ENCODE measurements at places on chromosomes 7 and 10.
A peak's percentile ranks its signal among the peaks of the same experiment; 100 is the strongest.

DNA sequence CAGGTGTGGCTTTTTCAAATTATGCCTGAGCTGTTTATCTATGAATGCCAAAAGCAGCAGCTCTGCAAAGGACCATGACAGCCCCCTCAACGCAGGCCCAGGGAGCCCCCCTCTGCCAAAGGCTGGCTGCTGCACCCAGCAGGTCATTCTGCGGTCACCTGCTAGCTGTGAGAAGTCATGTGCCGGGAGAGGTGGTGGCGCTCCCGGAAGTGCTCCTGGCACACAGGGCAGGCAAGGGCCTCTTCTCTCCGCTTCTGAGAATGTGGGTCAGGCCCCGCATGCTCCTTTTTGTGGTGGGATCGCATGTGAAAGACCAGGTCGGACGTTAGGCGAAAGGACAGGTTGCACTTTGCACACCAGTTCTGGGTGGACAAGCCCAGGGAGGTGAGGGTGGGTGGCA is 16.4 kb downstream of the ZNF488 start:
- DNase-seq, result no peak

- no peak for DNase-seq
These were observed 53.7 kb upstream of the CD36 start for GRCh38 chr7:80584778-80585177.

DNA sequence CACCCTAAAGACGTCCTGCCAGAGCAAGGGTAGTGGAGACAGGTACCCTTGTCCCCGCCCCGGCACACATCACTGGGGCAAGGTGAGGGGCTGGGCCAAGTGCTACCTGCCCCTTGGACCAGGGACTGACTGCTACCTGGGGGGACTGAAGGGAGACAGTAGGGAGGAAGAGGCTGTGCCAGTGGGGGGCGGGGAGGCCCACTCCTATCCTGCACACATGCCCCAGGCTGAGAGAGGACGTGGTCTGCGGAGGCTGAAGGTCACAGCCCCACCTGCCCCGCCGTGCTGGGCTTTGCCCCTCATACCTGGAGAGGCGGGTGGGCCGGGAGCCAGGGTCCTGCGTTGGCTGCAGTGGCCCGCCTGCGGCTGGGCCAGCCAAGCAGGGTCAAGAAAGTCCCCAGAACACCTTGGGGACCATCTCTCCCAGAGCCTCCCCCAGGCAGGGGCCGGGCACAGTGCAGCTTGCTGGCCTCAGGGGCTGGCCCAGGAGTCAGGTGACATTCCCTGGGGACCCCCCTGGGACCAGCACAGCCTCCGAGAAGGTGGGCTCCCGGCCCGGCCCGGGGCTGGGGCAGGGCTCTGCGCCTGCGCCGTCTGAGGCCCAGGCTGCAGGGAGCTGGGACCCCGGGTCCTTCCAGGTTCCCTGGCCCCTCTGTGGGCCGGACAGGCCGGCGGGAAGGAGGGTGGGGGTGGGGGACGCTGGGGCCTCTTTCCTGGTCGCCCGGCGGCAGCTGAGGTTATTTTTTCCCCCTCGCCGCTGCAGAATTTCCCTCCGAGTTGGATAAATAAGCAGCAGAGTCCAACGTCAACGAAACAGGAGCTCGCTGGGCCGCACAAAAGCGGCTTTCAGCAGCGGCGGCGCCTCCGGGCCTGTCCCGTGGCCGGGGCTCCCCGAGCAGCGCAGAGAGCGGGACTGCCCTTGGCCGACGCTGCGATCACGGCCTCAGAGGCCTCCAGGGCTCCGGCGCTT is 9.8 kb upstream of the FZD9 start:
- peak; percentile 69 for DNase-seq

- no peak for DNase-seq
These were observed 29.0 kb upstream of the WDFY4 start for GRCh38 chr10:48655411-48656240.

DNA sequence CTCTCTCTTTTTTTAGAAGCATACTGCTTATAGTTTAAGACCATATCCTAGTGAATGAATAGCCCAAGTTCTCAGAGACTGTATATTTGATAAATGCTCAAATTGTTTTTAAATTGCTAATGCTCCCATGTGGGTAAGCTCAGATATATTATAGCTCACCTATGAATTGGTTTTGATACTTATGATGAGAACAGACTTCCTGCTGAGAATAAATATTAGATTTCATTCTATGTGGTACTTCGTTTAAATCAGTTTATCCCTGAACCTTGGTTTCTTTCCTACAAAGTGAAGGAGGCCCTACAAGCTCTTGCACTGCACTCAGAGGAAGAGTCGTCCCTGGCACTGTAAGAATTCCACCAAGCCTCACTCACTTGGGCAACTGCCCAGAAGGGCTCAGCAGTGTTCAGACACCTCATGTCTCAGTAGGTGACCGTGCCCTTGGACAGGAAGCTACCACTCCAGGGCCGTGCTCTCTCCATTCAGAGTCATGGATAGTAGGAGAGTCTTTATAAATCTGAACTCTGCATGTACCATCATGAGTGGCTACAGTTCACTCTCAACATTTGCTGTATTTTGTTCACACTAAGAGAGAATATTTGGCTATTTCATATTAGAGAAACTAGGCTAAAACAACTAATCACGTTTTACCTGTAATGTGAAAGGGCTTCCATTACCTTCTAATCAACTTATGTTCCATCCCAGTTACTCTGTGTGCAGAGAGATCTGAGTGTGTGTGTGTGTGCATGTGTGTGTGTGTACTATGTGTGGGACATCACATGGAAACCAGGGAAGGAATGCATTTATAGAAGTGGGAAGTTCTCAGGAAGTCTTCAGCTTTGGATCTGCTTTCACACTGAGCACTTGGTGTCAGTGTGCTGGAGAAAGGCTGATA is 93.8 kb downstream of the PTPRE start:
- DNase-seq, result no peak

- no peak for DNase-seq
These were observed 304.7 kb downstream of the CDK14 start for GRCh38 chr7:90900628-90901356.

DNA sequence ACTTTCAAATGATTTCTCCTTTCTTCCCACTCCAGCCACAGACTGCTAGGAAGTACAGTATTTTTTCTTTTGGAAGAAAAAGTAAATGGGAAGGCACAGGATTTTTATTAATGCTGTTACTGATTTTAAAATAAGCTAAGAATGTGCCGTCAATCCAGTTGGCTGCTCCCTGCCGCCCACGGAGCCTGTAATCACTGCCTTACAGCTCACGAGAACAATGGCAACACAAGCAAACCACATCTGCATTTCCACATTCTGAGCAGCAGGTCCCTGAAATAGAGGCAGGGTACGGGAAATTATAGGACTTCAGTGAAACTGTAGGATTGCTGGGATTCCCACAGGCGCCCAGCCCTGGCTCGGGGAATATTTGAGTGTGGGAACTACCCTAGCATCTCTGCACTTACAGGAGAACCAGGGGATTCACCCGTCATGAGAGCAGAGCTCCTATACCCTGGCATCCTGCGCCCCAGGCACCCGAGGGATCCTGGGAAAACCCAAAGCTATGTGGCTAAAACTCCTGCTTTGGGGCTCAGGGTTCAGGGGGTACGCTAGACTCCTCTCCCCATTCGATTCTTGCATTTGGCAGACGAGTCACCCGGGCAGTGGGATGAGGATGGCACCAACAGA is 72.9 kb upstream of the TNS3 start:
- DNase-seq, result no peak

- no peak for DNase-seq
These were observed 27.6 kb downstream of the CHCHD3 start for GRCh38 chr7:133054162-133054840.

- DNase-seq, result no peak
These were observed 444.8 kb downstream of the GLRX3 start for GRCh38 chr10:130580975-130581374.

GRCh38 chr7:130475776-130476175 is 16.1 kb upstream of the MEST start:
- DNase-seq, result no peak

GRCh38 chr7:99072126-99072525 is 71.8 kb downstream of the SMURF1 start:
- no peak for DNase-seq

GRCh38 chr7:28573059-28573553 is 160.8 kb downstream of the CREB5 start:
- no peak for DNase-seq

DNA sequence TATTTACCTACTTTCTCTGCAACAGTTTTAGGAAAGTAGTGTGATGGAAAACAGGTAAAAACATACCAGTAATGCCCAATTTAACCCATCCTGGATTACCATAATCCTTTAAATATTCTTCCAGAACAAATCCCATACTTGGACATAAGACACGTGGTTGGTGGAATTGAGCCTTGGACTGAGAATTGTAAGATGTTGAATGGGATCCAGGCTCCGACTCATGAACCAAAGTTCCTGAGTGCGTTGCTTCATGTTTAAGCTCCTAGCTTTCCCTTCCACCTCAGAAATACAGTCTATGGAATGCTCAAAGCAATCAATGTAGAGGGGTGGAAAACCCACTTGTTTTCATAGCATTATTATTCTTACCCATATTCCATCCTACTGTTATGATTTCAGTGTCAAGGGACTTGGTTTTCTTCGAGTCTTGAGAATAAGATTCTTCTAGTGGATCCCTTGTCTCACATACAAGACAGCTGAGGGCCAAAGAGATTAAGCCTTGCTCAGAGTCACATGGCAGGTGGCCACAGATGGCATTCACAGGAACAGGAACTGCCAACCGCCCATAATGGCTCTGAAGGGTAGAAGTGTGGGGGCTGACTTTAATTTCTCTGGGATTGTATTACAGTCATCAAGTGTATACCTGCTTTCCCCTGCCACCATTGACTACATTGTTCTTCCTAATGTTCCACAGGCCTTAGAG is 171.2 kb downstream of the GFRA1 start:
- DNase-seq, result no peak

DNA sequence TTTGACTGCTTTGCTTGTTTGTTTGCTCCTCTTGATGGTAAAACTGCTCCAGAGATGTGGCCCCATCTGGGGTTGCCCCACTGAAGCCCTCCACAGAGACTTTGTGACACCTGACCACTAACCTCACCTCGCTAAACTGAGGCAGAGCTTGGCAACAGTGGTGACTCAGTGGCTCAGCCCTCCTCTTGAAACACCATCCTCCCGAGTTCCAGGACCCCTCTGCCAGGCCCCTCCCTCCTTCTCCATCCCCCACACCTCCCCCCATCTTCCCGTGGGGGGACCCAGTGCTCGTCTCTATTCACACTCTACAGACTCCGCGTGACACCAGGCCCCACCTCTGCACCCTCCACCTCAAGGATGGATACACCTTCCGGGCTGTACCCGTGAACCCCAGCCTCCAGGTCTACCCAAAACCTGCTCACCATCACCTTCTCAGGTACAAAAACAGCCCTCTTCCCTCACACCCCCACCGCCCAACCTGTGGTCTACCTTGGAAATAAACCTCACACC is 19.0 kb upstream of the RET start:
- DNase-seq, result no peak

GRCh38 chr7:29228289-29229011 is 33.9 kb downstream of the CHN2 start:
- no peak for DNase-seq

DNA sequence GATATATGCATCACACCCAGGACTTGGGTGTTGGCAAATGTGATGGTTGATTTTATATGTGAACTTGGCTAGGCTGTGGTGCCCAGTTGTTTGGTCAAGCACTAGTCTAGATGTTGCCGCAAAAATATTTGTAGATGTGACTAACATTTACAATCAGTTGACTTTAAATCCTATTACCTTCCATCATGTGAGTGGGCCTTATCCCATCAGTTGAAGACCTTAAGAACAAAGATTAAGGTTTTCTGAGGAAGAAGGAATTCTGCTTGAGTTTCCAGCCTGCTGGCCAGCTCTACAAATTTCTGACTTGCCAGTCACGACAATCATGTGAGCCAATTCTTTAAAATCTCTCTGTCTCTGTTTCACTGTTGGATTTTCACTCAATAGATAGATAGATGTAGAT is 20.3 kb downstream of the TSPAN13 start:
- no peak for DNase-seq

DNA sequence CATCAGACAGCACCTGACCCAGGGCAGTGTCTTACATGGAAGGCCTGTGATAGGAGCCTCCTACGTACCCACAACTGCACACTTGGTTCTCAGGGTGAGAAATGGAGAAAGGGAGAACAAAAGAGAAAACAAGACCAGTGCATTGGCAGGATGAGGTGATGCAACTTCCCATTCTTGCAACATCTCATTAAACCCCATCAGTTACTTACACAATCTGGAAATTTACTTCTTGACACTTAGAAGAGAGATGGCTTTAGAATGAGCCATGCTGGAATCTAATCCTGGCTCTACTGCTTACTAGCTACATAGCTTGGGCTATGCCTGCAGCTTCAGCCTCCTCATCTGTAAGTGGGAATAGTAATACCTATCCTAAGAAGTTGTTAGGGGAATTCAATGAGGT is 391.7 kb downstream of the KCNMA1 start:
- no peak for DNase-seq

GRCh38 chr7:49425277-49425818 is 348.1 kb upstream of the VWC2 start:
- no peak for DNase-seq

DNA sequence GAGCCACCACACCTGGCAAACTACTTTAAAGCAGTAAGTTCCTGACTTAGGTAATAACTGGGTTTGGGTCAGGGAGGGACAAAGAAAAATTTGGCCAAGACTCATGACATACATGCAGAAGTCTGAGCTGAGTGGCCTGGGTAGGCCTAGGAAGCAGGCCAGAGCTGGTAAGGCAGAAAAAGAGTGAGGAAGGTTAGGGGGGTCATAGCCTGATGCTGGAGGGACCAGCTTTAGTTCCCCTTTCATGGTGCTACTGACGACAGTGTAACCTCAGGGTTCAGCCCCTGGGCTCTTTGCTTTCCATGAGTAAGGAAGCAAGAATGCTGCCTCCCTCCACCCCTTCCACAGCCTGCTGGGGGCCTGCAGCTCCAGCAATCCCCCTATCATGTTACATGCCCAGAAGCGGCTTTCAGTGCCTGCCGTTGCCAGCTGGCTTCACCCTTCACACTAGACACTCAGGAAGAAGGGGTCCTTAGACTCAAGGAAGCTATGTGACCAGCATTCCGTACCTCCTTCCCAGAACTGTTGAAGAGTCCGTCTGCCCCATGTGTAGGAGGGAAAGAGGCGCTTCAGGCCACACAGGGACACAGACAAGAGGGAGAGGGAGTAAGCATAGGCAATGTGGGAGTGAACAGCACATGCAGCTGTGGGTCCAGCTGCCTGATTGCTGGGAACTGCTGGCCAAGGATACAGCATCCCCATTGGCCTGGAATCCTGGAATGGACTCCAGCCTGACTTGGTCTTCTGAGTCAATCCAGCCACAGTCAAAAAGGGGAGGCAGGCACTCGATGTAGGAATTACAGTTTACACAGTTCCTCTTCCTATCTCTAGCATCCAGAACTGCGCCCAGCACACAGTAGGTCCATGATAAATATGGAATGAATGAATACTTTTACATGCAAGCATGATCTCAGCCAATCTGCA is 4.1 kb upstream of the PLAU start:
- DNase-seq, result no peak

DNA sequence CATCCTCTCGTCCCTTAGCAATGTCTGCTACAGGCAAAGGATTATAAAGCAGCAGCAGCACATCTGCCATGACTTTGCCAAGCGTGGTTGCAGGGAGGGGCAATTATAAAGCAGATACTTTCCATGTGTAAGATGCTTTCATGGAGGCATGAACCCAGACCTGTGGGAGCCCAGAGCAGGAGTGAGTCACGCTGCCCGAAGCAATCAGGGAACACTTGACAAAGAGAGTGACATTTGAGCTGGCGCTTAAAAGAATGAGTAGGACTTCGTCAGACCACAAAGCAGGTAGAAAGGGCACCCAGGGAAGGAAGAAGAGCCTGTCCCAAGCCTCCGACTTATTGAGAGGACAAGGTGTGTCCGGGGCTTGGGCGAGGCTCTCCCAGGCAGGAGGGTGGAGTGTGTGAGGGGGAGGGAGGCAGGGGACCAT is 147.2 kb downstream of the MYOF start:
- DNase-seq, result no peak
